ENCODE measurements at places on chromosomes 12 and 14.
A peak's percentile ranks its signal among the peaks of the same experiment; 100 is the strongest.

- no peak for DNase-seq
Measured at GRCh38 chr12:52907092-52907810, 2.4 kb upstream of the KRT8 start.

- DNase-seq = no peak
Measured at GRCh38 chr14:104450811-104451401, 128.7 kb upstream of the C14orf180 start.

- DNase-seq = no peak
Measured at GRCh38 chr14:23414906-23415820, 7.1 kb upstream of the MYH6 start.

GRCh38 chr12:115374480-115375185 is 690.7 kb upstream of the TBX3 start:
- no peak for DNase-seq

GRCh38 chr14:105411985-105412770 is 7.4 kb upstream of the MTA1 start:
- DNase-seq = no peak

- DNase-seq = no peak
Measured at GRCh38 chr14:66174453-66174891, 311.7 kb upstream of the CCDC196 start.

DNA sequence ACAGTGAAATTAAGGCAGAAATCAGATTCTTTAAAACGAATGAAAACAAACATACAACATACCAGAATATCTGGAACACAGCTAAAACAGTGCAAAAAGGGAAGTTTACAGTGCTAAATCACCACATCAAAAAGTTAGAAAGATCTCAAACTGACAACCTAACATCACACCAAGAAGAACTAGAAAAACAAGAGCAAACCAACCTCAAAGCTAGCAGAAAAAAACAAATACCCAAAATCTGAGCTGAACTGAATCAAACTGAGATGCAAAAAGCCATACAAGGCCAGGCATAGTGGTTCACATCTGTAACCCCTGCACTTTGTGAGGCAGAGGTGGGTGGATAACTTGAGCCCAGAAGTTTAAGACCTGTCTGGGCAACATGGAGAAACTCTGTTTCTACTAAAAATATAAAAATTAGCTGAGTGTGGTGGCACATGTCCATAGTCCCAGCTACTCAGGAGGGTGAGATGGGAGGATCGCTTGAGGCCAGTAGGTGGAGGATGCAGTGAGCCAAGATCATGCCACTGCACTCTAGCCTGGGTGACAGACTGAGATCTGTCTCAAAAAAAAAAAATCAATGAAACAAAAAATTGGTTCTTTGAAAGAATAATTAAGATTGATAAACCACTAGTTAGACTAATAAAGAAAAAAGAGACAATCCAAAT is 33.2 kb upstream of the LDHB start:
- DNase-seq = peak; percentile 51
